ENCODE measurements at places on chromosomes 2 and 18.

DNA sequence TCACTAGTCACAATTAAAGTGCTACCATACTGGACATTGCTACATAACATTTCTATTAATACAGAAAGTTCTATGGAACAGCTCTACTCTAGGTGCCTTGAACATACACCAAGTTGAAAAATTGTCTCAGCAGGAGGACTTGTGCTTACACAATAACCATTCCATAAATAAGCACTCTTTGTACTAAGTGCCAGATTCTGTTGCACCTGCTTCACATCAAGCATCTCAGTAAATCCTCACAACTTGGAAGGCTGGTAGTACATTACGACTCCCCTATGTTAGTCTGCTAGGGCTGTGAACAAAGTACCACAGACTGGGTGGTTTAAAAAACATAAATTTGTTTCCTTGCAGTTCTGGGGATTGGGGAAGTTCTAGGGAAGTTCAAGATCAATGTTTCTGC lies 296.9 kb upstream of the NCKAP5 start:
- no peak for DNase-seq

- no peak for DNase-seq
Measured at GRCh38 chr2:221085341-221085900, 486.7 kb downstream of the EPHA4 start.

- DNase-seq: no peak
Measured at GRCh38 chr2:15582710-15583357, 8.8 kb upstream of the DDX1 start.

GRCh38 chr2:37454851-37455762 lies 110.7 kb downstream of the QPCT start:
- DNase-seq: no peak

DNA sequence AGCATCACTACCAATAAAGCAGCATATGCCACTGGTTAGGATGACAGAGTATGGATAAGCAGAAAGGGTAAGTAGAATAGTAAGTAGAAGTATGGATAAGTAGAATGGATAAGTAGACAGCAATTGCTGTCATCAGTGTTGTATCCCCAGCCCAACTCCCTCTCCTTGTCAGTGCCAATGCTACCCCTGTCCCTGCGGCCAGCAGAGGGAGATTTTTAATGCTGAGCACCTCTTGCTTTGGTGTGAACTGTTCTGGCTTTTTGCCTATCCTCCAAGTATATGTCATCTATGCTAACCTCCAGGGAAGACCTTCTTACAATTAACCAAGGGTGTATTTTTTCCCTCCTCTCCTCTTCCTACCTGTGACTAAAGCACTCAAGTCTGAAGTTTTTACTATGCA lies 136.7 kb upstream of the SPHKAP start:
- DNase-seq: peak; percentile 3

- DNase-seq: no peak
Measured at GRCh38 chr18:14921547-14921946, 173.6 kb downstream of the ANKRD30B start.

GRCh38 chr2:232076272-232076671 lies 114.8 kb downstream of the DIS3L2 start:
- no peak for DNase-seq

DNA sequence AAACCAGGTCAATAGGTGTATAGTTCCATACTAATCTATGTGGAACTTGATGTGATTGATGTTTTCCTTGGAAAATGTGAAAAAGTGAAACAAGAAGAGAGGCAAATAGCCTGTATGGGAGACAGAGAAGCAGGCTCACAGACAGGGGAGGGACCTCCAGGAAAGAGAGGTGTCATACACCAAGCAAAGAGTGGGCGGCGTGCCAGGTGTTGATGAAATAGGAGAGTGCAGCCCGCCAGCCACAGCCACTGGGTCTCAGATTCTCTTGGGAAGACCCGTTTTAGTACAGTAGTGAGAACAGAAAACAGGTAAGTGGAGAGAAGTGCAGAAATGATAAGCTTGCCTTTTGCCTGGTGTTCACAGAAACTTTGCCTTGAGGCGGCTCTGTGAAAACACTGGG lies 301.9 kb downstream of the ZNF407 start:
- peak; percentile 7 for DNase-seq

- no peak for DNase-seq
Measured at GRCh38 chr2:197197895-197198311, 112.7 kb downstream of the ANKRD44 start.

DNA sequence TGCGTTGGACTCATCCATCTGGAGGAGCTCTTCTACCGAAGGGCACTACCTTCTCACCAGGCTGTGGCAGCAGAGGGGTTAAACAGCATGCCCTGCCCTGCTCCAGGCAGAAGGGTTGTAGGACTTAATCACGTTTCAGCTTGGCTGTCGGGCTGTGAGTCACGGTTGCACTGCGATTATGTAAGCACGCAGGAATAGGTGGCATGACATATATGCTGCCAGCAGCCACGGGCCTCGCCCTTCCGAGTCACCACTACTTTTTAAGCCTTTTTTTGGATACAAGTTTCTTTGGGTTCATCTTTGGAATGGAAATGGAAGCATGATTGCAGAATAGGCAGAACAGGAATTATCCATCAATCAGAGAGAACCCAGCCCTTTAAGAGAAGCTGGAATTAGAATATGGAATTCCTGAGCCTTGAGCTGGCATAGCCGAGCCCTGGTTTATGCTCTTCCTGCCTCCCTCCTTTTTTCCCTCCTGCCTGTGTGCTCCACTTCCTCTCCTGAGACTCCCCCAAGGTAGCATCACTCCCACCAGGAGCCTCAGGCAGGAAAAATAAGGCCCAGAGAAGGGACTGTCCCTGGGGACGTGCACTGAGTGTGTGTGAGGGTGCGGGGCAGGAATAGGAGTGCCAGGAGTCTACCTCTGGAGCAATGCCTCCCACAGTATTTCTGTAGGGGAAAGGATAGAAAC lies 86.8 kb downstream of the SEMA4F start:
- DNase-seq: peak; percentile 9

GRCh38 chr2:239953418-239954061 lies 71.6 kb downstream of the NDUFA10 start:
- no peak for DNase-seq

DNA sequence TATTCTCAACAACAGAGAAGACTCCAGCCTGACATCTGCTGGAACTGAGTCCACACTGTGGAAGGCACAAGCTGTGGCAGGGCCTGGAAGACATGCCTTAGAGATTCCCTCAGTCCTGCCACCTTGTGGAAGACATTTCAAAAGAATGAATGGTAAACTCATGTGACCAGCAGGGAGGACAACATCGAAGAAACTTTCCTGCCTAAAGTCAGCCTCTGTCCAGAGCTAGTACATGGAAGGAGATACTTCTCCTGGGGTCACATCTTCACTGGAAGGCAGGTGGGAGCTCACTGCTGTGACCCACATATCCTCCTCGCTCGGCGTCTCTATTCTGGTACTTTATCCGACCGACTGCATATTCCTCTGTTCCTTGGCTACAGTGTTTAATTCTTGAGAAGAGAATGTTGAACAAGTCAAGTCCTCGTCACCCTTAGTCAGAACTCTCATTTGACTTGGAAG lies 59.5 kb downstream of the PUM2 start:
- DNase-seq: peak; percentile 19

DNA sequence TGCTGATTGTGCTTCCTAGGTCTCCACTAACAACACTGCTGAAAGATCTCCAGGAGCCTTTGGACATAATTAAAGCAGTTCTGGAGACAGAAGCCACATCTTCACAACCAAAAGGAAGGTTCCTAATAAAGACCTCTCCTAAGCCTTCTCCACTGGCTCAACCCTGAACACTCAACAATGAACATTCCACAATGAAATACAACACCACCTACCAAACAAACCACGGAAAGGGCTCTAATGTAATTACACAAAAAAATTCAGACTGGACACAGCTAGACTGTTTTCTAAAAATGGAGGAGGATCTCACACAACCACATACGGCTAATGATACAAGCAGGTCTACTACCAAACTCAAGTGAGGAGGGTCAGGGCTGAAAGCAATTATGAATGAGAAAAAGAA lies 43.6 kb downstream of the NOL10 start:
- DNase-seq: no peak

GRCh38 chr2:171703574-171704347 lies 16.5 kb downstream of the DYNC1I2 start:
- no peak for DNase-seq

GRCh38 chr2:193463011-193463410 lies 1268.3 kb upstream of the TMEFF2 start:
- no peak for DNase-seq

GRCh38 chr2:230908595-230909191 lies 16.3 kb downstream of the GPR55 start:
- DNase-seq: peak; percentile 86

DNA sequence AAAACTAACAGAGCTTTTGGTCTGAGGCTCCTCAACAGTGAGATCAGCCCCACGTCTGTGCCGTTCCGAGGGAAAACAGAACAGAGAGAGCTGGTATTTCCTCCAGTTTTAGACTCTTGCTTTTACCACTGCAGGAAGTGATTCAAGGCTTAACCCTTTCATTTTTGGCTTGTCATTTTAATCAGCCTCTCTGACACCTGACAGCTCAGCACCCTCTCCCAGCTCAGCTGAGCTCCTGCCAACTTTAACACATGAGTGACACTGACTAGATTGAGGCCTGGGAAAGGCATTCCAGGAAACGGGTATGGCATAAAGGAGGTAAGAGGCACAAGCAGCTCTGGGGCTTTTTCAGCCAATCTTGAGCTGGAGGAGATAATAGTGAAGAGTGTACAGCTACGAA lies 239.4 kb upstream of the SKOR2 start:
- no peak for DNase-seq

- no peak for DNase-seq
Measured at GRCh38 chr2:128949360-128949759, 630.7 kb upstream of the HS6ST1 start.

DNA sequence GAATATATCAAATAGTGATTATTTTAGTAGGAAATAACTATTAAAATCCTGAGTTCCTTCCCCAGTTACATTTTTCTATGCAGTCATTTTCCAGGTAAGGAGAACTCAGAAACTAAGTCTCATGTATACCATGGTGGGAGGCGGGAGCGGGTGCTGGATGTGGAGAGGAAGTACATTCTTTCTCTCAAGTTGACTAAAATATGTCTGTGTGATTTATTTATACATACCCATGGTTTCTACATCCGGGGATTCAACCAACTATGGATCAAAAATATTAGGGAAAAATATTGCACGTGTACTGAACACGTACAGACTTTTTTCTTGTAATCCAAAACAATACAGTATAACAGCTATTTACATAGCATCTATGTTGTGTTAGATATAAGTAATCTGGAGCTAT lies 6.8 kb downstream of the ZCCHC2 start:
- DNase-seq: no peak

- DNase-seq: no peak
Measured at GRCh38 chr2:215439980-215440512, 4.2 kb upstream of the FN1 start.

GRCh38 chr2:37181726-37182684 lies 6.5 kb downstream of the SULT6B1 start:
- no peak for DNase-seq

DNA sequence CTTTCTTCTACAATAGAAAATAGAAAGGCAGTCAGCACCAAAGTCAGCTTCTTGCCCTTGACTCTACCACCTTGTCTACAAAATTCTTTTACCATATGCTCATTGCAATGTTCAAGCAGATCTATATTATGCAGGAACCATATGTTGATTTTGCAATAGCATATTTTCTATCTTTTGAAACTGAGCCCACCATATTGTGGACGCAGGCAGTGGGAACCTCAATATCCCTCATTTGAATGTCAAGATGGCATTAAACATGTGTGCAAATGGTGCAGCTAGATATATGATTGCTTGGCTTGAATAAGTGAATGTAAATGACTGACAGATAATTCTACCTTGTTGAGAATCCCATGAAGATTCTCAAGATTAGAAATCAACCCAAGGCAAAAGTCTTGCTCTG lies 412.7 kb upstream of the FSHR start:
- no peak for DNase-seq

- DNase-seq: no peak
Measured at GRCh38 chr18:27114842-27115241, 70.3 kb downstream of the CHST9 start.

- DNase-seq: no peak
Measured at GRCh38 chr2:14982790-14983189, 350.3 kb downstream of the LRATD1 start.

GRCh38 chr18:64882896-64883295 lies 734.0 kb upstream of the LINC00305 start:
- DNase-seq: no peak

GRCh38 chr2:54543733-54544396 lies 87.7 kb downstream of the SPTBN1 start:
- DNase-seq: no peak

GRCh38 chr18:79607361-79607952 lies 72.1 kb upstream of the CTDP1 start:
- no peak for DNase-seq

DNA sequence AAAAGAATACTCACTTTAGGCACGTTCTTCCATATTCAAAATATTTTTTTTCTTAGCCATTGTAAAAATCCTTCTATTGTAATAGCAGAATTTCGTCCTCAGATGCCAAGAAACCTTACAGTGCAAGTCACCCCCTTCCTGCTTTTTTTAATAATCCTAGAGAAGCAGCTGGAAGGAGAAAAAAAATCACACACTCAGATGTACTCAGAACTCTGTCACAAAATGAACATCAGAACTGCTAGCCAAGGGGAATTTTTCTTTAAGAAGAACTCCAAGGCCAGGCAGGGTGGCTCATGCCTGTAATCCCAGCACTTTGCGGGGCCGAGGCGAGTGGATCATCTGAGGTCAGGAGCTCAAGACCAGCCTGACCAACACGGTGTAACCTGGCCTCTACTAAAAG lies 127.3 kb upstream of the SPATS2L start:
- no peak for DNase-seq

DNA sequence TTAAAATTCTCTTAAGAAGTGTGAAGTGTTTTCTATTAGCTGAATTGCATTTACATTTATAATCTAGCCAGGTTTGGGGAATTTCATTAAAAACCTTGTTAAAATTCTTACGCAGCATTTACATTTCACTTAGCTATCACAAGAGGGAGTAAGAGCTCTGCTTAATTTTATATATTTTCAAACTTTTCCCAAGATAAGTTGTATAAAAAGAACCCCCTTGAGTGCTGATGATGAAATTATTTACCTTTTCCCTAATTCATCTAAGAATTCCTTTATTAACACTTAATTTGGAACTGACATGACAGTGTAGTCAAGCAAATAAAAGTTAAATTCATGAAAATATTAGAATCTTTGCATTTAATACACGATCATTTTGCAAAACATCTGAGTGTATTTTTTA lies 54.2 kb upstream of the ZSWIM2 start:
- DNase-seq: no peak

DNA sequence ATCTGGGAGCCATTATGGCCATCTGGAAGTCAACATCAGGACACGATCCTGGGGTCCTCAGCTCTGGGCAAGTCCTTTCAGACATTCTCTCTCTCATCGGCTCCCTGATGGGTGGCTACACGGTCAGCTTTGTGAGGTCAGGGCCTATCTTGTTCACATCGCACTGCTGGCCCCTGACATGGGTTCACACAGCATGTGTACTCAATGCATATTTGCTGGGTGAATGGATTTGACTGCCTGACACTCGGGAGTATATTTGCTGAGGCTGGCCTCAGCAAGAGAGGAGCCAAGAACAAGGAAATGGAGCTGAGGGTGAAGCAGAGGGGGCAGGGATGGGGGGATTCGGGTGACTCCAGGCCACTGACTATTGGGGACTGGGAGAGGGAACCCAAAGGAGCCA lies 50.5 kb downstream of the SLC4A5 start:
- DNase-seq: no peak

GRCh38 chr2:121974897-121975661 lies 219.6 kb downstream of the TSN start:
- peak; percentile 39 for DNase-seq

All from activated CD4-positive, alpha-beta T cell treated with anti-CD3 and anti-CD28 coated beads for 48 hours (primary cell).